SK-N-SH (cell line): ENCODE measurements at places on chromosomes 5 and 9. TPM values are rescaled to one million over a fixed set of nuclear protein-coding genes. Genes with fewer than 3 reads are reported as not detected.

DNA sequence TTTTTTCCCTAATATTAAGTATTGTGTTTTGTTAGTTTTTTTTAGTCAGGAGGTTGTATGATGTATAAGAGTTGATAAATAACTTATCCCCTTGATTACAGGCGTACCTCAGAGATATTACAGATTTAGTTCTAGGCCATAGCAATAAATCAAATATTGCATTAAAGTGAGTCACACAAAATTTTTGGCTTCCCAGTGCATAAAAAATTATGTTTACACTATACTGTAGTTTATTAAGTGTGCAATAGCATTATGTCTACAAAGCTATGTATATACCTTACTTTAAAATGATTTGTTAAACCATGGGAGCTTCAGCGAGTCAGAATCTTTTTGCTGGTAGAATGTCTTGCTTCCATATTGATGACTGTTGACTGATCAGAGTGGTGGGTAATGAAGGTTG is 1180.6 kb upstream of the CDH18 start:
- no peak overlapping the region for H3K4me3 ChIP-seq
- no peaks in the 10 kb centered on the region for H3K4me1 ChIP-seq
- no peaks in the 10 kb centered on the region for H3K36me3 ChIP-seq
- no peak overlapping the region for H3K27ac ChIP-seq

GRCh38 chr5:72499730-72500129 is 7.5 kb downstream of the ZNF366 start:
- H3K27me3 ChIP-seq, result no peaks in the 10 kb centered on the region
- no peaks in the 10 kb centered on the region for H3K36me3 ChIP-seq
- peaks cover 5% of the 10 kb centered on the region for H3K4me1 ChIP-seq
- H3K4me3 ChIP-seq, result no peak overlapping the region
- H3K27ac ChIP-seq, result no peak overlapping the region

The GGTA1 gene
- polyA plus RNA-seq, result 0.03 and 0.11 TPM in 2 replicates

DNA sequence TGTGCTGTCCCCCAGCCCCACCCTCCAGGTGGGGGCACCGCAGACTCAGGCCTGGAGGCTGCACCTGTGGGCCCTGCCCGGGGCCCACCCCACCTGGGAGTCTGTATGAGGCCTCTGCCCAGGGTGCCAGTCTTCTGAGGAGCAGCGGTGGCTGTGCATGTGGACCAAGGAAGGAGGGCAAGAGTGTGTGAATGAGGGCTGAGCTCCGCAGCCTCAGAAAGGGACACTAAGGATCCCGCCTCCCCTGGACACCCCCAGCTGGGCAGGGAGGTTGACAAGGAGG is 19.1 kb downstream of the FGD3 start:
- H3K27me3 ChIP-seq, result no peaks in the 10 kb centered on the region
- H3K4me1 ChIP-seq, result no peaks in the 10 kb centered on the region
- H3K4me3 ChIP-seq, result no peak overlapping the region
- no peak overlapping the region for H3K27ac ChIP-seq
- no peaks in the 10 kb centered on the region for H3K36me3 ChIP-seq
- DNase-seq, result no peak

DNA sequence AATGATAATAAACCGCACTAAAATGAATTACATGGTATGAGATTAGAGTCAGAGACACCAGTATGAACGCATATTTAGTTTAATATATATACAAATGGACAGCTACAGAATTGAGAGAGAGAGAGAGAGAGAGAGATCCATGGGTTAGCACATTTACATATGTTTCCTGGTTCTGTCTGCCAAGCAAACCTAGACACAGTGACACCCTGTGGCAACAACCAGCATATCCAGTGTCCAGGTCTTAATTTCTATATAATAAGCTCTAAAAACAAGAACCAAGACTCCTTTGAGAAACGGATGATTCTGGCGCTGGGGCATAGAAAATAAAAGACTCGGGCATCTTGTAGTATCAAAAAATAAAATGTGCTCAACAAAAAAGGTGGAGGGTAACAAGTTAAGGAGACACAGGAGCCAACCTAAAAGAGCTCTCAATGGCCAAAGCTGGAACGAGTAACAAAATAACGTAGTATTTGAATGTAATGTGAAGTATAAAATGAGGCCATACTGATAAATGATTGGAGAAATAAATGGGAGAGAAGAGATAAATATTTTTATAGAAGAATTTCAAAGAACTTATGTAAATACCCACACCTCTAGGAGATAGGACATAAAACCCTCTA is 84.5 kb downstream of the RFX3 start:
- no peak overlapping the region for H3K4me3 ChIP-seq
- no peaks in the 10 kb centered on the region for H3K36me3 ChIP-seq
- H3K27ac ChIP-seq, result no peak overlapping the region
- no peaks in the 10 kb centered on the region; the same call in 1 of the 2 replicates for H3K4me1 ChIP-seq
- peak; percentile 28 for DNase-seq
